Stimulated activated CD8-positive, alpha-beta memory T cell treated with anti-CD3 and anti-CD28 coated beads, Interleukin-7, amount 100 ng/mL, for 1 hour (primary cell): ENCODE measurements at places on chromosomes 5 and 9.

DNA sequence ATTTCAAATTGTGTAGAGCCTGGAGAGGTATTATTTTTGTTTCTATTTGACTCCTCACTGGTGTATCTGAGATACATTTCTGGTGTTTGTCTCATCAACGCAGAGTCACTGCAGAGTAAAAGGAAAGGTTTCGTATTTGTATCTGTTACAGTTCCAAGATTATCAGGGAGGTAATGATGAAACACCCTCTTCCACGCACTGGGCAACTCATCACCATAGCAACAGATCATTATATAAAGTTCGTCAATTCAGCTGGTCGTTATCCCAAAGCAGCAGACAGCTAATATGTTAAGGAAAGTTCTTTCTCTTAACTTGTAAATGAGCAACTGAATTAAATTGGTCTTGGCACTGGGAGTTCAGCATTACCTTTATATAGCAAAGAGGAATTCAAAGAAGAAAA is 513.5 kb downstream of the MTRR start:
- DNase-seq, result no peak

GRCh38 chr5:1658665-1659064 is 134.9 kb upstream of the LPCAT1 start:
- no peak for DNase-seq

DNA sequence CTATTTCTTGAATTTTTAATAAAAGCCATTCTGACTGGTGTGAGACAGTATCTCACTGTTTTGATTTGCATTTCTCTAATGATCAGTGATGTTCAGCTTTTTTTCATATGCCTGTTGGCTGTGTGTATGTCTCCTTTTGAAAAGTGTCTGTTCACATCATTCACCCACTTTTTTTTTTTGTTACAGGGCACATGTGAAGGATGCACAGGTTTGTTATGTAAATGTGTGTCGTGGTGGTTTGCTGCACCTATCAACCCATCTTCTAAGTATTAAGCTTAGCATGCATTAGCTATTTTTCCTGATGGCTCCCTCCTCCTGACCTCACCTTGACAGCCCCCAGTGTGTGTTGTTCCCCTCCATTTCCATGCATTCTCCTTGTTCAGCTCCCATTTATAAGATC is 39.3 kb upstream of the IFNE start:
- no peak for DNase-seq

DNA sequence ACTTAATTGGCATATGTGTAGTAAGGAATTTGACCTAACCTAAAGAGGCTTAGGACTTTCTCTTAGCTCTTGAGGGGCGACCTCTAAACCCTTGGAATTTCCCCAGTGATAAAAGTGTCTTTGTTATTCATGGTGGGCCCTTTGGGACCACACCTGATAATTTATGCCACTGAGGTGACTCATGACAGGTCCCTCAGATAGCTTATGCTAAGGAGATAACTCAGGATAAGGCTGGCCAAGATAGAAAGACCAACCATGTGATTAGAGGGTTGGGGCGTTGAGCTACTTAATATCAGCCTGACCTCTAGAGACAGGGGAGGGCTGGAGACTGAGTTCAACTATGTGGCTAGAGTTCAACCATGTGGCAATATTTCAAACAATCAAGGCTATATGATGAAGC is 218.1 kb downstream of the AP3B1 start:
- no peak for DNase-seq

DNA sequence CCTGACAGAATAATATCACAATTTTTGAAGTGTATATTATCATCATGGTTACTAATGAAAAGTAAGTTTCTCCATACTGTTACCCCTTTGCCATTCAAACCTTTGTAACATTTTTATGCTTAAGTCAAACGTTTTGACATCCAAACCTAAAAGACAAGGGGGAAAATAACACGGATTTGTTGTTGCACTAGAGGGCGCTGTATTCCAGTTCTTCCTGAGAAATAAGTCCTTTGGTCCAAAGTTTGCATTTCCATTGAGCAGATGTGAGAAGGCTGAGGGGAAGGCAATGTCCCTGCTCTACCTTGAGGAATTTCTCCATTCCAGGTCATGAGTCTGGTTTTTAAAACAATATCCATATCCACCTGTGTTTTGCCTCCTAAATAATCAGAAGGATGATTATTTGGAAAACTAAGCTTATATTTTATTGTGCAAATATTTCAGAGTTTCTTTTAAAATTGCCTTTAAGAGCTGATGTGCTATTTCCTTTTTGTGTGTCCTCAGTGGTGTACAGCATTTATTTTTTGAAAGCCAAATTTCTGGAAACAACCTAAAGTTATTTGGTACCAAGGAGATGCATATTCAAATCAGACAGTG is 9.7 kb downstream of the LECT2 start:
- no peak for DNase-seq

GRCh38 chr5:32562843-32563242 is 22.5 kb upstream of the SUB1 start:
- DNase-seq, result no peak

- no peak for DNase-seq
Measured at GRCh38 chr5:77239126-77239741, 28.8 kb downstream of the PDE8B start.

GRCh38 chr9:73738741-73739530 is 587.3 kb downstream of the ANXA1 start:
- no peak for DNase-seq

DNA sequence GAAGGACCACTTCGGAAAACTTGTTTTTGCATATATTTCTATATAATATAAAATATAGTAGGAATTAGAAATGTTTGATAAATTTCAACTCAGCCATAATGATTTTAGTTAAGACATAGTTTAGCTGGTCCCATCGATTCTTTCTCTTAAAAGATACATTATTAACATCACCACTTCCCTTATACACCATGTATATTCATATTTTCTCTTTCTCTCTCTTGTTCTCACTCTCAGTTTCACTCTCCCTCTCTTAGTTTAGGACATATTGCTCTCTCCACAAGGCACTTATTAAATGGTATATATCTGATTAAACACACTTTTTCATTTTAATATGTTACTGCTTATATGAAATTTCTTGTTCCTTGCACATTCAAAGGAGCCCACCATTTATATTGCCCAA is 90.1 kb upstream of the RASEF start:
- no peak for DNase-seq

DNA sequence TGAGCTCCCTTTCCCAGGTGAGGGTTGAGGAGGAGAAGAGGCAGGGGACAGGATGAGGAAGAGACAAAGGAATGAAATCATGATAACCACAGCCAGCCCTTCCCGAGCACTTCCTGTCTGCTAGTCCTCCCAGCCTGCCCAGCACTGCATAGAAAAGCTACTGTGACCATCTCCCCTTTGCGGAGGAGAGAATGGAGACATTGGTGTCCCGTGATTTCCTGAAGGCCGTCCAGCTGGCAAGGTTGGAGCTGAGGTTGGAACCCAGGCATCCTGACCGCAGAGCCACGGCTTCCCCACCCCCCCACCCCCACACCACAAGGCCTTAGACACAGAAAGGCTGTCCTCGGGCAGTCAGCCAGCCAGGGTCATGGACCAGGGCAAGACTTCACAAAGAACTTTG is 131.1 kb upstream of the ICE1 start:
- no peak for DNase-seq

- DNase-seq, result no peak
Measured at GRCh38 chr5:135710045-135710675, 124.3 kb upstream of the SLC25A48 start.

GRCh38 chr9:83433846-83434245 is 104.4 kb downstream of the FRMD3 start:
- DNase-seq, result no peak

GRCh38 chr9:113966394-113966793 is 90.3 kb downstream of the ZNF618 start:
- no peak for DNase-seq

GRCh38 chr5:135997673-135998335 is 31.0 kb upstream of the TGFBI start:
- no peak for DNase-seq

GRCh38 chr5:66342341-66342880 is 198.3 kb downstream of the SREK1 start:
- DNase-seq, result no peak

GRCh38 chr5:120464627-120465435 is 731 bp downstream of the PRR16 start:
- DNase-seq, result no peak

DNA sequence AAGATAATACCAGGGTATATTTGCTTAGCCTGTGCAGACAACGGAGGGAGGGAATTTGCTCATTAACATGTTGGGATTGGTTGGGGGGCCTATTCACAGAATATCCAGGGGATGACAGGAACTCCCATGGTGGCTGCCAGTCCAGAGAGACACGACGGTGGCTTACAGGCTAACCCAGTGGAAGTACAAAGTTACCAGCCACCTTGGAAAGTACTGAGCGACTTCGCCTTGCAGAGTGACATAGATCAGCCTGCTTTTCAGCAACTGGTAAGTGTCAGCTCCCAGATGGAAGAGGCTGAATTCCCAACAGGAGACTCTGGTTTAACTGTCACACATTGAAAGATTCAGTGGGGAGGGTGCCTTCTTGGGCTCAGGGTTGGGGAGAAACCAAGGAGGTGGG is 7.9 kb downstream of the ISL1 start:
- no peak for DNase-seq

DNA sequence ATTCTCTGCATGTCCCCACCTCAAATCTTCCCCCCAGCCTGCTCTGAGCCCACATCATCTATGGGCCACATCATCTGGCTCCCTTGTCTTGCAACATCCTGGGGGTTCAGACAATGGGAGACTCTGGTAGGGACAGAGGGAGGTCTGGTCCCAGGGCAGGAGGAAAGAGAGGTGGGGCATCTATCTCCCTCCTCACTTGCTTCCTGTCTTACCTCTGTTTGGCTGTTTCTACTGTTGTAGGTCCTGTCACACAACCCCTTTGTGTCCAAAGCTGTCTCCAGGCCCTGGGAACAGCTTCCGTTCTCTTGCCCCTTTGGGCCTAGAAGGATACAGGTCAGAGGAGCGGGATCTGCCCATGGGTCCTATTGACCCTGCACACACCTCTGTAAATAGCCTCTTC is 227.2 kb downstream of the NSG2 start:
- no peak for DNase-seq

- DNase-seq, result no peak
Measured at GRCh38 chr9:133787754-133788025, 49.5 kb upstream of the SARDH start.

DNA sequence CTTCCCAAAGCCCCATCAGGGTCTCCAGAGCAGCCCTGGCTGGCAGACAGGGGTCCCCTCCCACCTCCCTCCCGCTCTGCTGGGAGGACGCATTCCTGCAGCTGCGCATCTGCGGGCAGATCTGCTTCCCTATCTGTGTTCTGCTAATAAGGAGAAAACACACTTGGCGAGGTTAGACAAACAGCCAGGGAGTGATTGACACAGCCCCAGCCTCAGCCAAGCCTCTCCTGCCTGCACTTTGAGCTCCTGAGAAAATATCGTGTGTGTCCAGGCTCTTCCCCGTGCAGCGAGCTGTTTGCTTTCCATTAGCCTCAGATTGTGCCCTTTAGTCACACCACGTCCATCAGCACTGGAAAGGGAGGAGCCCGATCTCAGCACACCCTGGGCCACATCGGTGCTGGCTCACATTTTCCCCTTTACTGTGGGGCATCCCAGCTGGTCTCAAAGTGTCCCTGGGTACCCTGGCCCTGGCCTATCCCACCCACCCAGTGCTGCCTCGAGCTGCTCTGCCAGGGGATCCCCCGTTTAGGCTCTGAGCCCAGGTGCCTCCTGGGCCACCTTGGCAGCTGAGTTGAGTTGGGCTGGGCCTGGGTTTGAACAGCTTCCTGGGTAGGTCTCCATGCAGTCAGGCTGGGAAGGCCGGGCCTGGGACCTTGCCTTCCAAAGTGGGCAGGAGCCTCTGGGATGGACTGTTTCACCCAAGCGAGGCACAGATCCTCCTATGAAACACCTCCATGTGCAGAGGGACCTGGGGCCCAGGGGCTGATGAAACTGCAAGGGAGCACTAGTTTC is 61.1 kb downstream of the BARX1 start:
- no peak for DNase-seq

- DNase-seq, result no peak
Measured at GRCh38 chr5:168123631-168124528, 167.6 kb upstream of the WWC1 start.

DNA sequence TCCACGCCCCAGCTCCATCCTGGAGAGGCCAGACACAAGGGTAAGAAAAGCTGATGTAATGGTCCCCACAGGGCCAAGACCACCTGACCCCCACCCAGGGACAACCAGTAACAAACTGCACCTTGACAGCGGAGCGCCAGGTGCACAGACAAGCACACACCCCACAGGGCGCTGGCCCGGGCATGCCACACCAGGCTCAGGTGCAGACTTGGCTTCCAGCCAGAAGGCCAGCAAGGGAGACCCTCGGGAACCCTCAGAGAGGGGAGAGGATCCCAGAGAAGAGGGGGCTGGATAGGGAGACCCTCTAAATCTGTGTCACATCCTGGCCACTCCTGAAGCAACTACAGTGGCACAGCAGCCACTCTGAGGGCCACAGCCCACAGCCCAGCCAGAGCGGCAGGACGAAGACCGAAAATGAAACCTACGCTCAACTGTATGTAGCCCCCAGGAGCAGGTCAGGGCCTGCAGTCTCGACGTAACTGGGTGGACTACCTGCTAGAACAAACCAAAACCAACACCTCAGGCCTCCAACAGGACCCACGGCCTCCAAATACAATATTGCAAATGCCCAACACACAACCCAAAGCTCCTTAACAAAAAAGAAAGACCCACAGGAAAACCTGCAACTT is 18.5 kb downstream of the CAMSAP1 start:
- DNase-seq, result no peak

DNA sequence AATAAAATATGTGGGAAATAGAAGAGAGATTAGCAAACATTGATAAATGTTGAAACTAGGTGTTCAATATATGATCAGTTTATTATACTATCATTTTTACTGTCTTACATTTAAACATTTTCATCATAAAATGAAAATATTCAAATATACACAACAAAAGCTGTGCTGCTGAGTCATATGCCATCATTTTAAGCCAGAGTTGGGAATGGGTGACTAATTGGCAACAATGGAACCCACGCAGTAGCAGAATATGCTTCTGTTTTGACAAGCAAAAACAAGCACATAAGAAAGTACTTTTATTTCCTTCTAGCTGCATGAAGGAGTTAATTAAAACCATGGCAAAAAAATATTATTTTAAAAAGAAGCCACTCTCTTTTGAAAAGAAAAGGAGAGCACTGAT is 340.0 kb upstream of the EDIL3 start:
- DNase-seq, result no peak

- DNase-seq, result no peak
Measured at GRCh38 chr5:154647761-154648145, 107.4 kb upstream of the LARP1 start.

GRCh38 chr5:31362931-31363568 is 168.8 kb downstream of the DROSHA start:
- no peak for DNase-seq

DNA sequence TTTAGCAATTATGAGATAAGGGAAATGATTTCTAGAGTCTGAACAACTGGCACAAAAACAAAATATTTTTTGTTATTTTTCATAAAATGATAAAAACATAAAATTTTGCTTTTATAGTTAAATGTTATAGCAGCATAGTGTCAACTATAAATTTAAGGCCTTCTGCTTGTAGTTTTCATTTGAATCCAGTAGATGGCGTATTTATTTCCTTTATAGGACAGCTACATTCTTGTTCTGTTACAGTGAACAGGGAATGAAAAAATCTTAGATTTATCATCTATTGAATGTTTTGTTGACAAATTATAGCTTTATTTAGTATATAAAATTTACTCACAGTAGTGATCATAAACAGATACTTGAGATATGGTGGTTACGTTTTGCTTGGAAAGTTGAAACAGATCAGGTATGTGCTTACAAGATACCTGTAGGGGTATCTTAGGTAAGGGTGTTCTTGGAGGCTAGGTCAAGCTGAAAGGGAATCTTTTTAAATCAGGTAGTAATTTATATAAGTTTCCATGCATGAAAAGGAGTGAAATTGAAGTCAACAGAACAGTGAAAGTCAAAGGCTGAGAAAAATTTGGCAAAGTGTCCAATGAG is 239.3 kb upstream of the GRIN3A start:
- DNase-seq, result no peak
